Fibroblast of lung (primary cell): ENCODE measurements at places on chromosomes 4 and X. TPM values are rescaled to one million over a fixed set of nuclear protein-coding genes. Genes with fewer than 3 reads are reported as not detected.

CT45A1 gene
- total RNA-seq, result not detected in 2 replicates

ASB5 gene
- total RNA-seq, result 0.51 and 1.8 TPM in 2 replicates

ZFP42 gene
- 0.26 and 0.33 TPM in 2 replicates for total RNA-seq

TLR8 gene
- total RNA-seq, result not detected in 2 replicates

PAGE4 gene
- total RNA-seq, result not detected in 2 replicates

GPR82 gene
- total RNA-seq, result not detected in 2 replicates

SAGE1 gene
- not detected in 2 replicates for total RNA-seq

SMIM10L2A gene
- total RNA-seq, result 0.51 and 0.66 TPM in 2 replicates

FAM114A1 gene
- 270 and 296 TPM in 2 replicates for total RNA-seq

FAM236C gene
- not detected in 2 replicates for total RNA-seq

ASMT gene
- total RNA-seq, result not detected in 2 replicates

RHOXF1 gene
- total RNA-seq, result not detected in 2 replicates

FAM236B gene
- total RNA-seq, result not detected in 2 replicates

SRPK3 gene
- total RNA-seq, result 0.51 and 0.83 TPM in 2 replicates

ZNF674 gene
- total RNA-seq, result 6.9 and 8.3 TPM in 2 replicates

HPF1 gene
- 14.0 and 19.3 TPM in 2 replicates for total RNA-seq

KLHL13 gene
- total RNA-seq, result 8.2 and 22.5 TPM in 2 replicates

MUC7 gene
- total RNA-seq, result not detected in 2 replicates

CDX4 gene
- total RNA-seq, result not detected in 2 replicates

XAGE2 gene
- not detected in 2 replicates for total RNA-seq

TCEAL2 gene
- total RNA-seq, result 0.17 and 0.26 TPM in 2 replicates

SLC10A3 gene
- 13.9 and 15.2 TPM in 2 replicates for total RNA-seq

MTTP gene
- 0.26 and 0.83 TPM in 2 replicates for total RNA-seq

AKAP4 gene
- total RNA-seq, result not detected in 2 replicates

HSFX4 gene
- total RNA-seq, result not detected in 2 replicates

ARX gene
- not detected in 2 replicates for total RNA-seq

SCOC gene
- 33.9 and 40.1 TPM in 2 replicates for total RNA-seq

ABLIM2 gene
- 0.26 and 0.66 TPM in 2 replicates for total RNA-seq

FAM9C gene
- total RNA-seq, result under 0.01 and 0.26 TPM in 2 replicates

RS1 gene
- total RNA-seq, result not detected in 2 replicates

DDIT4L gene
- 3.3 and 6.4 TPM in 2 replicates for total RNA-seq

CT45A2 gene
- total RNA-seq, result not detected in 2 replicates

SLC6A8 gene
- total RNA-seq, result 9.8 and 11.1 TPM in 2 replicates

ARAP2 gene
- 2.3 and 3.0 TPM in 2 replicates for total RNA-seq

ZNF185 gene
- total RNA-seq, result 0.66 and 1.0 TPM in 2 replicates

PRRG3 gene
- 0.66 and 1.0 TPM in 2 replicates for total RNA-seq

RRH gene
- under 0.01 TPM in 2 replicates for total RNA-seq

SLC16A2 gene
- 5.6 and 7.8 TPM in 2 replicates for total RNA-seq

MAGEB1 gene
- total RNA-seq, result not detected in 2 replicates

MCF2 gene
- total RNA-seq, result under 0.01 TPM in 2 replicates

RAB9B gene
- 0.50 and 0.77 TPM in 2 replicates for total RNA-seq

CCDC149 gene
- total RNA-seq, result 11.0 and 13.9 TPM in 2 replicates

BST1 gene
- 14.6 and 15.7 TPM in 2 replicates for total RNA-seq
